Stimulated activated CD8-positive, alpha-beta memory T cell treated with anti-CD3 and anti-CD28 coated beads, Interleukin-2, amount 100 ng/mL, for 1 hour (primary cell): ENCODE measurements at places on chromosomes 2 and 18.

- DNase-seq: no peak
Observed at GRCh38 chr2:26011990-26012856, 21.7 kb upstream of the RAB10 start.

GRCh38 chr18:59823596-59824195 lies 76.1 kb upstream of the PMAIP1 start:
- no peak for DNase-seq

GRCh38 chr2:94890234-94890633 lies 19.0 kb downstream of the TEKT4 start:
- DNase-seq: no peak

GRCh38 chr2:58853420-58853819 lies 612.3 kb upstream of the FANCL start:
- no peak for DNase-seq

DNA sequence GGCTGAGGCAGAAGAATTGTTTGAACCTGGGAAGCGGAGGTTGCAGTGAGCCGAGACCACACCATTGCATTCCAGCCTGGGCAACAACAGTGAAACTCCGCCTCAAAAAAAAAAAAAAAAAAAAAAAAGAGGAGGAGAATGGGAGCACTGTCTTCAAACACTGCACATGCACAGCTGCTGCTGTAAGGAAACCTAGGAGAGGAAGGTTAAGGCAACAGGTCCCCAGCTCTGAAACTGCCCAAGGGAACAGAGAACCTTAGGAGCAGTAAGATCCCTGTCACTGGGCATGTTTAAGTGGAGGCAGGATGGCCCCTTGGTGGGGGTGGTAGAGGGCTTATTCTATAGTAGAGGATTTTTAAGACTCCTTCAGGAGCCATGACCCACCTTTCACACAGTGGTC lies 111.2 kb downstream of the CLIP4 start:
- DNase-seq: no peak

DNA sequence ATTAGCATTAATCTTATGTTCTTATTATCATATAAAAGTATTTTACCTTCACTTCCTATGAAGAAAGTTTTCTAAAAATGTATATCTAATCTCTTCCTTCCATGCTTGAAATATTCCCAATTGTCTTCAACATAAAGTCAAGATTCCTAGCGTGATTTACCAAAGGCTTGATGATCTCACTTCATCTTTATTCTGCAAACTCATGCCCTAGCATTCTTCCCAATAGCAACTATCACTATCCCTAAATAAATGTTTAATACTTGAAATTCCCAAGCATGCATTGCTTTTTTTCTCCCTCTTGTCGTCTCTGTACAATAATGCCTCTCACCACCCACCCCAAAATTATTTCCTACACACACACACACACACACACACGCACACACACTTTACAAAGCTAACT lies 125.8 kb downstream of the VWC2L start:
- no peak for DNase-seq

GRCh38 chr2:32824070-32824809 lies 122.5 kb upstream of the LTBP1 start:
- DNase-seq: no peak

DNA sequence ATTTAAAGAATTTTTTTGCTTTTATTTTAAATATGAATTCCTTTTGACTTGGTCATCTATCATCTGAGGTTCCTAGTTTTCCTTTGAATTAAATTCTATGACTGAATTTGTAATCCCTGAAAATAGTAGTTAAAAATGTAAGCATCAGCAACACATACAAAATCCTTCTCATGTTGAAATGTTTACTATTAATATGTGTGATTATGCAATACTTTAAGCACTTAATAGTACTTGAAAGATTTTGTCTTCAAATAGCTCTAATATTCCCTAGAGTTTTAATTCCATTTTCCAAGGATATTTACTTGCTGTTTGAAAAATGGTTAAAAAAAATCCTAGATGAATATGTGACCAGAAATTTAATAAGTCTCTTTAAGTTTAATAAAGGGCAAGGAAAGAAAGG lies 26.6 kb upstream of the SPATS2L start:
- no peak for DNase-seq

- DNase-seq: no peak
Observed at GRCh38 chr2:152740743-152741328, 22.4 kb downstream of the ARL6IP6 start.

GRCh38 chr2:207835805-207836204 lies 66.1 kb upstream of the FZD5 start:
- DNase-seq: no peak

- no peak for DNase-seq
Observed at GRCh38 chr2:225512876-225513540, 113.5 kb downstream of the NYAP2 start.

DNA sequence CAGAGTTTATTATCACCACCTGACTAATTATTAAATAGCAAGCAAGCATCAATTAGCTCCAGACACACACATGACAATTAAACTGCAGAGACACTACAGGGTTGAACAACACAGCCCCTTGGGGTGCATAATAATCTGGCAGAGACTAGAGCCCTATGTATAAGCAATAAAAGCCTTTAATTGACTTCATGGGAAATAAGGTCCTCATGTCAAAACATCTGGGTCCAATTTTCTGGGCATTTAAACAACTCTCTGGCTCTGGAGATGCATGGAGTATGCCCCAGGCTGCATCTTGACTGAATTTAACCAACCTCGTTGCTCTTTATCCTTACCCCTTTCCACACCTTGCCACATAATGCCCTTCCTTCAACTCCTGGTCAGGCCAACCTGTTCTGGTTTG lies 270.7 kb upstream of the THUMPD2 start:
- DNase-seq: no peak

- no peak for DNase-seq
Observed at GRCh38 chr2:145601361-145601925, 1081.5 kb upstream of the ZEB2 start.

DNA sequence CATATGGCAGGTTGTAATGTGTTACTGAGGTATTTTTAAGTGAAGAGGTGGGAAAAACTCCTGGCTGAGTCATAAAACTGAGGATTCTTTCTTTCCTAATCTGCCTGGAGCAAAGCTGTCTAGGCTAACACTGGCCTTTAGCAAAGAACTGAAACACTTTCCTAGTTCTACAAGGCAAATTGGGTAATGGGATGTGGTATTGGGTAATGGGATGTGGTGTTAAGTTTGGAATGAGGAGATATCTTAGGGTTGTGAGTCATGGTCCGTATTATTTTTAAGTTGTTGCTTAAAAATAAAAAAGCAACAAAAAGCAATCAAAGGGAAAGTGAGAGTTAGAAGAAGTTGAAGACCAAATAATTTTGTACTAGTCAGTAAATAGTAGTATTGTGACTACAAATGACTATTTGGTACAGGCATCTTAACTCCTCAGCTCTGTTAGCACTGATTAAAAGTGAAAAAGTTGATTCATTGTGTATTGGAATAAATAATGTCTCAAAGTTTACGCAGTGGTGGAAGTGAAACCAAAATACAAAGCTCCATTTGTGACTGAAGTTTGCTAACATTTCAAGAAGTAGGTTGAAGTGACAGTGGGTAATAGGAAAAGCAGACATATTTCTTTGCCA lies 216.8 kb downstream of the CAMKMT start:
- DNase-seq: no peak

DNA sequence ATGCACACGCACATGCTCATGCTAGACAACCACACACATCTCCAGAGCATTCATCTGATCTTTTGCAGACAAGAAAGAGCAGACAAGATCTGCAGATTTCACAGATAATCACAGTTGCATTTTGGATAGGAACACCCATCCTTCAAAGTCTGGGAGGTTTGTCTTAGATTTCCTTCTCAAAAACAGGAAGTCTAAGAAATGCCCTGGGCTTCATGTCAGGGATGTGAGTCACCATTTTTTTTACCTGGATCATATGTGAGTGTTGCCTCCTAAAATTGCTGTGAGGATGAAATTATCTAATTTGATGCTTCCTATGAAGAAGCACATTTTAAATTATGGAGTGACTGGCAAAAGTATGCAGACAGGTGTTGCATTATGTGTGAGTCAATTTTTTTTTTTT lies 46.1 kb downstream of the SRD5A2 start:
- no peak for DNase-seq

- DNase-seq: no peak
Observed at GRCh38 chr2:119241205-119241532, 17.5 kb downstream of the STEAP3 start.

- no peak for DNase-seq
Observed at GRCh38 chr2:158969715-158970240, 1.3 kb downstream of the TANC1 start.

GRCh38 chr2:207330912-207331311 lies 165.2 kb upstream of the KLF7 start:
- DNase-seq: no peak

GRCh38 chr2:214651451-214651850 lies 158.0 kb downstream of the BARD1 start:
- DNase-seq: no peak

- no peak for DNase-seq
Observed at GRCh38 chr2:190469771-190470170, 61.6 kb downstream of the MFSD6 start.

DNA sequence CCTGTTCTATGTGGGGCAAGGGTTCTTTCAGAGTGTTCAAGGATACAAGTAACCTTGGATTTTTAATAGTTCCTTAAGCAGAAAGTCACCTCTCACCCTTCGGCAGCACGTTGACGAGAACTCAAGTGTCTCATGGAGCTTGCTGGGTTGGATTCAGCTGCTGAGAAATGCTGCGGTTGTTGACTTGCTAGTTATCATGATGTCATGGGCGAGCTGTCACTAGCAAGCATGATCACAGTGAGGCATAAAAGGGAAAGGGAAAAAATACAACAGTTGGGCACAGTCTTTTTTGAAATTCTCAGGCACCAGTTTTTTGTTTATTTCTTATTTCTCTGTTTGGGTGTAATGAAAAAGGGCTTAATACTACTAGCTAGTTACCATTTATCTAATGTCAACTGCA lies 53.2 kb downstream of the ADCYAP1 start:
- no peak for DNase-seq

DNA sequence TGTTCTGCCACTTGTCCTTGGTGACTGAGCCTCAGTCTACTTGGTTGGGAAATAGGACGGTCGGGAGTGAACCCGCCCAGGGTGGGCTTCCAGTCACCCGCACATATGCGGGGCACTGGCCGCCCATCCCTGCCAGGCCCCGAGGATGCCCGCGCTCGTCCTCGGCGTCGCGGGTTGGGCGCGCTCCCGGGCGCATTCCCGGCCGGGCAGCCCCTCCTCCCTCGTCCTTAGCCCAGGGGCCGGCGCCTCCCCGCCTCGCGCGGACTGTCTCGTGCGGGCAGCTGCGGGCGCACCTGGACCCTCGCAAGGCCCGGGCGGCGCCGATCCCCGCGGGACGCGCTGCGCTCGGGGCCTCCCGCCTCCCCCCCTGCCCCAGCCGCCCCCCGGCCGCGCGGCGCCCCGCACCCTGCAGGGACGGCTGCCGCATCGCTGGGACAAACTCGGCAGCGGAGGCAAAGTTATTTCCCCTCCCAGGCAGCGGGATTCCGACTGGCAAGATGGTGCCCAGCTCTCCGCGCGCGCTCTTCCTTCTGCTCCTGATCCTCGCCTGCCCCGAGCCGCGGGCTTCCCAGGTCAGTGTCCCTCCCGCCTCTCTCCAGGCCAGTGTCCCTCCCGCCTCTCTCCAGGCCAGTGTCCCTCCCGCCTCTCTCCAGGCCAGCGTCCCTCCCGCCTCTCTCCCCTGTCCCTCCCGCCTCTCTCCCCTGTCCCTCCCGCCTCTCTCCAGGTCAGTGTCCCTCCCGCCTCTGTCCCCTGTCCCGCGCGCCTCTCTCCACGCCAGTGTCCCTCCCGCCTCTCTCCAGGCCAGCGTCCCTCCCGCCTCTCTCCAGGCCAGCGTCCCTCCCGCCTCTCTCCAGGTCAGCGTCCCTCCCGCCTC lies at the start of gene FBLN7:
FBLN7 (plus strand) TSS at position 227 of the 874 bp plus-strand sequence; CDS start at position 498, 271 bp downstream.
- DNase-seq: no peak

DNA sequence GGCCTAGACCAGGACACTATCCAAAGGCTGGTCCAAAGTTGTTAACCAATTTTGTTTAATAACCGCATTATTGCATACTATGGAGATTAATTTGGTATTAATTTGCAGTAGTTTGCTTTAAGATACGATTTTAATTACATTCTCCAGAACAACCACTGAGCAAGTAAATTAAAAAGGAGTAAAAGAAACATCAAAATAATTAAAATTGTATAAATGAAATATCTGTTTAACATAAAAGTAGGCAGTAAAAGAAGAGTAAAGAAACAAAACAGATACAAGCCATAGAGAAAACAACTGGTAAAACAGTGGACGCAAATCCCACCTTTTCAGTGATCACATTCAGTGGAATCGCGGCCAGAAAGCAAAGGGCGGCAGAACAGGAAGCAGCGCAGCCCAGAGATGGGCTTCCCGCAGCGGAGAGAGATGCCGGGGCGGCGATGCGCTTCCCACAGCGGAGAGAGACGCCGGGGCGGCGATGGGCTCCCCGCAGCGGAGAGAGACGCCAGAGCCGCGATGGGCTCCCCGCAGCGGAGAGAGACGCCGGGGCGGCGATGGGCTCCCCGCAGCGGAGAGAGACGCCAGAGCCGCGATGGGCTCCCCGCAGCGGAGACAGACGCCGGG lies 176.8 kb downstream of the RTP5 start:
- no peak for DNase-seq

GRCh38 chr2:189425676-189426075 lies 15.6 kb upstream of the WDR75 start:
- no peak for DNase-seq

GRCh38 chr2:156625360-156626170 lies 189.4 kb downstream of the GPD2 start:
- DNase-seq: no peak

DNA sequence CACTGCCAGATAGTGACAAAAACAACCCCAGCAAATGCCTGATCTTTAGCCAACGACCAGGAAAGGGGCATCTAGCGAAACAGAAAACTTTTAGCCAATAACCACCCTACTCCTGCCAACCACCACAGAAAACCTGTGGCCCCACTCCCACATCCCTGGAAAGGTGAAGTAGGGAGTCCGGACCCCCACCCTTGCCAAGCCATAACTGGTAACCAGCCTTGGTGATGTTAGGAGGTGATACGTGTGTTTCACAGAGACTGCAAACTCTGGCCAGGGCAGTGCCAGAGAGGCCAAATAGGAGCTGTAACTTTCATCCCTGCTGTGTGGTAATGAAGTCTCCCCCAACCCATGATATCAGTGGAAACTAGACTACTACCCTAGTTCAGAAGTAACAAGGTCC lies 27.6 kb downstream of the SCTR start:
- no peak for DNase-seq

GRCh38 chr2:10215393-10215935 lies 87.2 kb upstream of the HPCAL1 start:
- no peak for DNase-seq

- no peak for DNase-seq
Observed at GRCh38 chr2:79936715-79937114, 367.8 kb downstream of the LRRTM1 start.

DNA sequence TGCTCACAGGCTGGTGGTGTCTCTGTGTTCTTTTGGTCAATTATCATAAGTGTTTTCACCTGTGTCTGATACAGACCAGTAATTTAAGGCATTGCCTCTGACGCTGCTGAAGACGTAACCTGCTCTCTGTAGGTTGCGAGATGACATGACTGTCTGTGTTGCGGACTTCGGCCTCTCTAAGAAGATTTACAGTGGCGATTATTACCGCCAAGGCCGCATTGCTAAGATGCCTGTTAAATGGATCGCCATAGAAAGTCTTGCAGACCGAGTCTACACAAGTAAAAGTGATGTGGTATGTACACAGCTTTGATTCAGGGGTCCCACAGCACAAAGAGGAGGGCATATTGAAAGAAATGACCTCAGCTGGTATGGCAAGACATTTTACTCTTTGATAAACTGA lies 33.8 kb upstream of the TMEM87B start:
- DNase-seq: no peak
